ENCODE measurements at places on chromosomes 1 and 21.

GRCh38 chr1:209989525-209989924, 51.5 kb downstream of the SYT14 start:
- no peak for DNase-seq

- no peak for DNase-seq
Measured at GRCh38 chr1:212597487-212597886, 11.1 kb upstream of the ATF3 start.

- no peak for DNase-seq
Measured at GRCh38 chr1:198696211-198696610, 57.4 kb downstream of the PTPRC start.

DNA sequence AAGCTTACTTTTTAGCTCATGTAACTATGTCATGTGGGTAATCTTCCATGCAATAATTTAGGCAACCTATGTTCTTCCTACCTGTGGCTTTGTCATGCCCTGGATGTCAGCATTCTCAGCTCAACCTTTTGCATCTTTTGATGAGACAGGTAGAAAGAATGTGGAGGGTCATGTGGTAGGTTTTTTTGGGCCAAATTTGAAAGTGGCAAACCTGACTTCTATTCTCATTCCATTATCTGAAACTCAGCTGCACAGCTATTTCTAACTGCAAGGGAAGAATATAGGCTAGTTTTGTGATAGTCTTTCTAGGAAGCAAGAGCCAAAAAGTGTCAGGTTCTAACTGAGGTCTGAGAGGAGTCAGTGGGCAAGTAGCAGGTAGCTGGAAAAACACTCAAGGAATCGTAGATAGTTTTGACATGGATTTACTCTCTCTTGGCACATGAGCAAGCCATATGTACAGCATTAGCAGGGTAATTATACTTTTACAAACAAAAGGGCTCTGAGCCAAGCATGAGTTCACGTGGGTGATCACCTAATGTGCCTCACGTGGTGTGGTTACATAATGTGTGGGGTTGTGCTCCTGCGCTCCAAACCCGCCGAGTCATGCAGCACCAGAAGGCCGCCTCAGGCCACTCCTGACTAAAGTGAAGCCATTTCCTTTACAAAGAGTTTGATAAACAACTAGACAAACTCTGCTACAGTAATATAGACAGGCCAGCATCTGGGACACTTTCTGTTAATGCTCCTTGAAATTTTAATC, 1013.8 kb downstream of the PLA2G4A start:
- no peak for DNase-seq

DNA sequence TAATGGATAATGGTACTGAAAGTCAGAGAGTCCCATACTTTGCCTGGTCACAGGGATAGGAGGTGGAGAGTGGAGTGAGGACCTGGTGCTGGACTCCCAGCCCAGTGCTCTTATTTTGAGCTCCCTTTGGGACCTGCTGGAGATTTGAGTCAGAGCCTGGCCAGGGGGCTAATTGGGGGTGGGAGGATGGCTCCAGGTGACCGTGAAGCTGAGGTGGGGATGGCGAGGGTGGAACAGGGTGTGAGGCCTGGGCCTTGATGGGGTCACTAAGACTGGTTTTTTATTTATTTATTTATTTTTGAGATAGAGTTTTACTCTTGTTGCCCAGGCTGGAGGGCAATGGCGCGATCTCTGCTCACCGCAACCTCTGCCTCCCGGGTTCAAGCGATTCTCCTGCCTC, 17.8 kb downstream of the AMPD2 start:
- DNase-seq, result no peak

DNA sequence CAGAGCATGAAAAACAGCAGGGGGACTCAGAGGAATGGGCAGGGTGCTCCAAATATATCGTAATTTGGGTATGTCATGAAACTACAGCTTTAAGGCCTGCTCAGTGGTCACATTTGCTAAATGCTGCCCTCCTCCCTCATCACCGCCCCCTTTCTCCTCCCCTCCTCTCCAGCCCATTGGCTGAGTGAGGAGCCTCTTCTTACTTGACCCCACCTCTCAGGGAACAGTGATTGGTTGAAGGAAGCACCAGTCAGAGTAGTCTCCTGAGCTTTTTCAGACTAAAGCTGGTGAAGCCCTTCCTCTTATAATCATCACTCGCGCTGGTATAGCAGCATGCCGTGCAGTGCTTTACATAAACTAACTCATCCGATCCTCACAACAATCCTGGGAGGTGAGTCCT, 10.0 kb upstream of the TTC39A start:
- DNase-seq, result no peak

DNA sequence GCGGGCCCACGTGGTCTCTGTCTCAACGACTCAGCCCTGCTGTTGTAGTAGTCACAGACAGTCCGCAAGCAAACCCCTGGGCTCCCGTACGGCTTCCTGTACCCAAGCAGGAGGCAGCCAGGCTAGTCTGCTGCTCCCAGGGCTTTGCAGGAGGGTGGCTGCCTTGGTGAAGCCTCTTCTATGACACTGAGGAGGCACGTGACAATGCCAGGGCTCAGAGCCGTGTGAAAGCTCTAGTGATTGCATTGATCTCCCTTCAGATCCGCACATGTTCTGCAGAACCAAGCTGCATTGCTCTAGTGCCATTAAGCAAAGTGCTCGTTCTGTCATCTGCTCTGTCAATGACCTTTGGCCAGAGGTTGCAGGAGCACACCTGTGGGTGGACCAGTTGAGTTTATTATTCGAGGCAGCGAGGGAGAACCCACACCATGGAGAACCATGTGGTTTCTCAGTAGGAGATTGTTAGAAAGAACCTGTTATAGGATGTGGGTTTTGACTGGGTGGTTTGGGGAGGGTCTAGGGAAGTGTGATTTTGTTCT, 18.0 kb downstream of the UMODL1 start:
- DNase-seq, result no peak

DNA sequence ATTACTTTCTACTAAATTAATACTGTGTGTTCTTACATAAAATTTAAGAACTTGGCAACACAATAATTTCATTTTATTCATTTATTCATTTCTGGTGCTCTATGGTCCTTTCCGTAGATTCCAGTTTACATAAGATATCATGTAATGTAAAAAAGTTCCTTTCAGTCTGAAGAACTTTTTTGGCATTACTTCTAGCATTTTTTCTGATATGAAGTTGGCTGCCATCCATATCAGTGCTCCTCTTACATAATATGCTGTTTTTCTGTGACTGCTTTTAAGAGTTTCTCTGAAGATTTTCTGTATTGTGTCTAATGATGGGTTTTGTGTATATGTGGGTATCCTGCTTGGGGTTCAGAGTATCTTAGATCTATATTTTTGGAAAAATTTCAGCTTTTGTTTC, 34.8 kb downstream of the LIN9 start:
- no peak for DNase-seq

- DNase-seq, result no peak
Measured at GRCh38 chr1:6177681-6178380, 2.3 kb downstream of the CHD5 start.

DNA sequence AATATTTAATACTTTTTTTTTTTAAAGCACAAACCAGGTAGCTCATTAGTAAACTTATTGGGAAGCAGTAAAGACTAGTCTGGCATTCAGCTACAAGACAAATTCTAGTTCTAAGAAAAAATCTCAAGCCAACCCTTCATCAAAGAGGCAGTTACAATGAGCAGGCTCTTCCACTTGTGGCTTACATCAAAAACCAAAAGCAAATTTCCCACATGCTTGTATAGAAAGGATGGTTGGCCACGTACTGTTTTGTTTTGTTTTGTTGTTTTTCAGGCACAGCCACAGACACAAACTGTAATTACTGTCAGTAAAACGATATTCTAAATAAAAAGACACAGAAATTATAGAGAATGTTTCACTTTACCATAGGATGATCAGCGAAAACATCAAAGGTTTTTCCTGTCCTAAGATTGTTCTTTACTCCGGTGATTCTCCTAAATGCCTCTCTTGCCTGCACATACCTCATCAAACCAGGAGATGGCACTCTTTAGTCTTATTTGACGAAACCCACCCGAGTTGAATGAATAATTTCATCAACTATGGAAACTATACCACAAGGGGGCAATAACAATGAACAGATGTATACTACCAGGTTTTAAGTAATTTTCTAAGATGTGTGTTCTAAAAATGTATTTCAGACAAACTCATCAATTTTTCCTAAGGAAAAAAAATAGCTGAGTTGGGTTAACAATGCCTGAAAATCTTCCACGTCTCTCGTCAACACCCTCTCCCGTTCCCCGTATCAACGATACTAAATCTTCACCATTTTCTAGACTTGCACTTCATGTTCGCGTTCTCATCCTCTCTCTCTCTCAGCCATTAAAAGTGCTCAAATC, 26.9 kb downstream of the RPL5 start:
- DNase-seq, result peak; percentile 56

DNA sequence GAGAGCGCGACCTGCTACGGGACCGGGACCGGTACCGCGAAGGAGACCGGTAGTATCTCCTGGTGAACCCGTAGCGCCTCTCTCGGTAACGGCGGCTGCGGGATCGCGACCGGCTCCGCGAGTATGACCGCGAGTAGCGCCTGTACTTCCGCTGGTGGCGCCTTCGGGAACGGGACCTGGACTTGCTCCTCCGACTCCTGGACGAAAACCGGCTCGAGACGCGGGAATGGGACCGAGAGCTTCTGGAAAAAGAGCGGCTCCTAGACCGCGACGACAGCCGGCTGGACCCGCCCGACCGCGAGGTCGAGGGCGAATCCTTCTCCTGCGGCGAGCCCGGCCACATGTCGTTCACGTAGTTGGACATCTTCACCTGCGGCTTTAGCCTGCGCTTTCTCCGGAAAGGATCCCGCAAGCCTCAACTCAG, 642 bp downstream of the RSRP1 start:
- no peak for DNase-seq

DNA sequence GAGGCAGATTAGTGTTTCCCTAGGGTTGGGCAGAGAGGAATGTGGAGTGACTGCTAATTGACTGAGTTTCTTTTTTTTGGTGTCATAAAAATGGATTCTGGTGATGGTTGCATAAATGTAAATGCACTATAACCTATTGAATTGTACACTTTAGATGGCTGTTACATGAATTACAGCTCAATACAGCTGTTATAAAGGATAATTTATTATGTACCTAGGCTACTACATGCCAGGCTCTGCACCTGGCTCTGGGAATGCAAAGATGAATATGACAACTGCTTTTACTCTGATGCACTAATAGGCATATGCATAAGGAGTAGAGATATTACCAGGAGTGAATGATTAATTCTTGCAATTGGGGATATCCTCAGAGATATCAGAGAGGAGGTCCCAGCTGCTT, 345.3 kb downstream of the PTBP2 start:
- no peak for DNase-seq

- DNase-seq, result no peak
Measured at GRCh38 chr1:27789540-27790041, 16.6 kb downstream of the STX12 start.

DNA sequence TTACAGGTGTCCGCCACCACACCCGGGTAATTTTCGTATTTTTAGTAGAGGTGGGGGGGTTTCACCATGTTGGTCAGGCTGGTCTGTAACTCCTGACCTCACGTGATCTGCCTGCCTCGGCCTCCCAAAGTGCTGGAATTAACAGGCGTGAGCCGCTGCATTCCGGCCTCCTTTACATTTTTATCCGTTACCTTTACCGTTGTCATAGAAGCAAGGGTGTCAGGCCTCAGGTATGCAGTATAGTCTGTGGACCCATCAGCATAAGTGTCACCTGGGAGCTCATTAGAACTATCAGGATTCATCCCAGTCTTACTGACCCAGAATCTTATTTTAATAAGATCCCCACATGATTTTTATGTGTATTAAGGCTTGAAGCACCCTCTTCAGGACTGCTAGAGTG, 5.4 kb downstream of the CDC42 start:
- DNase-seq, result no peak

GRCh38 chr1:207565546-207566468, 69.8 kb downstream of the CR1 start:
- no peak for DNase-seq

DNA sequence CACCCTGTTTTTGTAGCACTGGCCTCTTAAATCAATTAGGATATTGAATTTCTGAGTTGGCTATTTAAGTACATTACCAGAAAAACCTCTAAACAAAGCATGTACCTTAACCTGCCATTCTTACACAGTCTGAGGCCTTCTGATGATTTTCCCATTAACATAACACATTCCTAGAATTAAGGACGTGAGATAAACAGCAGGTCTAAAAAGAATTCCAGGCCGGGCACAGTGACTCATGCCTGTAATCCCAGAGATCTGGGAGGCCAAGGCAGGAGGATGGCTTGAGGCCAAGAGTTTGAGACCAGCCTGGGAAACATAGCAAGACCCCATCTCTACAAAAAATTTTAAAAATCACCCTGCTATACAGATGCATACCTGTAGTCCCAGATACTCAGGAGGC, 18.0 kb upstream of the LRRC8D start:
- no peak for DNase-seq

- DNase-seq, result no peak
Measured at GRCh38 chr1:186154651-186155050, 220.4 kb downstream of the TPR start.

DNA sequence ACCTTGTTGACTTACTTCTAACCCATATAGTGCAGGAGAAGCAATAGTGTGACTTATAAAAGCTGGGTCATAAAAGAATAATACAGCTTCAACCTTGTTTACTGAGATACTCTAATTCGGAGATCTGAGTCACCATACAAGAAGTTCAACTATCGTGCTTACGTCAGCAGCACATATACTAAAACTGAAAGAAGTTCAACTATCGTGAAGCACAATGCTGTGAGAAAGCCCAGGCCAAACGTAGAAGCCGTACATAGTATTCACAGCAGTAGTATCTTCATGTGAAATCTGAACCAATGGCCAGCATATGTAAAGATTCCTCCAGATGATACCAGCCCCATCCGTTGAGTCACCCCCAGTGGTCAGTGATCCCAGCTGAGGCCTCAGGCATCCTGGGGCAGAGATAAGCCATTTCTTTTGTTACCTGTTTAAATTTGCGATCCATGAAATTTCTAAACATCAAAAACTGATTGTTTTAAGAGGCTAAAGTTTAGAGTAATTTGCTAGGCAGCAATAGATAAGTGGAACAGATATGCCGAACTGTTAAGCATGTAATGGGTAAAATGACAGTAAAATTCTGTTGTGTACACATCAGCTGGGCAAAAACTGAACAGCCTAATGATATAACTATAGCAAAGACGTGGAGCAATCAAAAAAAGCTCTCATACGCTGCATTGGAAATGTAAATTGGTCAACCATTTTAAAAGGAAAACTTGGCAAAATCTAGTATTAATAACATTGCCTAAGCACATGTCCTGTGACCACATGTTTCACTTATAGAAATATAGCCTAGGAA, 53.9 kb upstream of the SAMD13 start:
- DNase-seq, result no peak

GRCh38 chr1:228194921-228195812, 12.7 kb upstream of the OBSCN start:
- DNase-seq, result no peak

DNA sequence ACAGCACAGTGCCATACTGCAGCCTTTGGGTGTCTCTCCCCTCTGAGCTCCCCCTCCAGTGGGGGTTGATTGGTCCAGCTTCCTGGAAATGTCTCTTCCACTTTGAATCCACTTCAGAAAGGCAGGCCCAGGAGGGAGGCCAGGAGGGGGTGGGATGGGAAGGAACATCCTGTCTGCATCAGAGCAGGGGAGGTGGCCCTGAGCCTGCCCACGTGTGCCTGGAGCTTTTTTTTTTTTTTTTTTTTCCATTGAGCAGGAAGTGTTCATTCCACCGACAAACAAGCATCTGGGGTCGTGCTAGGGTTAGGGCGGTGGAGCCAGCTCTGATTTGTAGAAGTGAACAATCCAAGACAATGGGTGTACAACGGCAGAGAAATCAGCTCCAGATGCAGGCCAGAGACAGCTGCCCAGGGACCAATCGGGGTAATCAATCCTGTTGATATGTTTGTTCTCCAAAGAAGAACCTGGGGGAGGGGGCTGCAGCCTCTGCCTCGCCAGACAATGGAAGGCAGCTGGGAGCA, 93.3 kb downstream of the SSBP3 start:
- DNase-seq, result no peak
